ENCODE measurements at places on chromosomes 6 and 20. TPM values are rescaled to one million over a fixed set of nuclear protein-coding genes. Genes with fewer than 3 reads are reported as not detected.

TMC2 gene
- not detected for total RNA-seq

HTR1B gene
- 0.18 TPM for total RNA-seq

ITPR3 gene
- total RNA-seq, result 45.8 TPM

CGA gene
- total RNA-seq, result 0.21 TPM
